Activated CD8-positive, alpha-beta memory T cell treated with anti-CD3 and anti-CD28 coated beads, Interleukin-2, amount 10 ng/mL, durations not matched to agents 7 days and 5 days (primary cell): ENCODE measurements at places on chromosomes 13 and 19.

DNA sequence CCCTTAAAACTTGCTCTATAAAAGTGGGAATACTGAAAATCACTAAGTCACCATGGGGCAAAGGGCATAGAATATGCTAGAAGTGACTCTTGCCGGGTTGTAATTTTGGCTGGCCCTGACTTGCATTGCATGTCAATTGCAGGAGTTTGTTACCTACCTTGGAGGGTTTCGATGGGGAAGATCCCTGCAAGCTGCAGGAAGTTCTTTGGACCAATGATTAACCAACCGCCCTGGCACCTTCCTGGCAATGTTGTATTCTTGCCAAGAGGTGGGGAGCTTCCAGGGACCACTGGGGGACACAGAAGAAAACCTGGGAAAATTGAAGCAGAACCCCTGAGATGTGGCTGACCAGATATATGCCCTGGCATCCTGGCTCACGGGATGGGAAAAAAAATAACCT is 235.8 kb downstream of the B3GLCT start:
- DNase-seq: no peak

DNA sequence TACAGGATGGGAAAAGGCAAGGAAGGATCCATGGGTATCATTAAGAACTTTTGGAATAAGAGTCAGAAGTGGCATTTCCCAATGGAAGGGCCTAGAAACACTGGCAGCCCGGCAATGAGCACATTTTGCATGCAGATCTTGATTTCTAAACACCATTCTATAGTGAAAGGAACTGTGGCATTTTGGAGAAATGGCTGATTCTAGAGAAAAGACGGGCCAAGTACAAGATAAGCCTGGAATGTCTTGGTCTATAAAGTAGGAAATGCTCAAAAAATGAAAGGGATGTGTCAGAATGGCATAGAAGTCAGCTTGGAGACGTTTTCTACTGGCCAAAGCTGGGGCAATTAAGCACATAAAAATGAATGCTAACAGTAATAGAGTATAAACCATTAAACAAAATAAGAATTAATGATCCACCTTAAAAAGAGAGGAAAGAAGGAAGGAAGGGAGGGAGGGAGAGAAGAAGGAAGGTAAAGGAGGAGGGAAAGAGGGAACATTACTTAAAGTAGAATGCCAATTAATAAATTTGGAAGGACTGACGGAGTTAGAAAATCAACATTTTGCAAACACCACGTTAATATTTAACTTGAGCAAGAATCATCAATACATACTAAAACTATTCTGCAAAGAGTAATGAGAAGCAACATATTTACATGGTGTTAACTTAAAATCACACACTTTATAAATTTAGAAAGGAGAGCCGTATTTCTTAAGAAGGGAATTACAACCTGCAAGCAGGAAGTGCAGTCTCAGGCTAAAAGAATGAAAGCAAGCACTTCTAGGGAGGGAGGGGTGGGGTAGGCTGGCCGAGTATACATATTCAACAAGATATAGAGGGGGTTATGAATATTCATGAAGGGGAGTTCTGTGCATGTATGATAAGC is 78.9 kb downstream of the ANKRD10 start:
- DNase-seq: no peak

GRCh38 chr19:19304186-19304965 is 15.9 kb downstream of the SUGP1 start:
- DNase-seq: no peak

- no peak for DNase-seq
Measured at GRCh38 chr13:98275681-98276171, 98.7 kb upstream of the RNF113B start.

GRCh38 chr13:78620936-78621470 is 17.7 kb upstream of the POU4F1 start:
- DNase-seq: no peak

- DNase-seq: no peak
Measured at GRCh38 chr13:76783798-76784197, 102.4 kb downstream of the KCTD12 start.

DNA sequence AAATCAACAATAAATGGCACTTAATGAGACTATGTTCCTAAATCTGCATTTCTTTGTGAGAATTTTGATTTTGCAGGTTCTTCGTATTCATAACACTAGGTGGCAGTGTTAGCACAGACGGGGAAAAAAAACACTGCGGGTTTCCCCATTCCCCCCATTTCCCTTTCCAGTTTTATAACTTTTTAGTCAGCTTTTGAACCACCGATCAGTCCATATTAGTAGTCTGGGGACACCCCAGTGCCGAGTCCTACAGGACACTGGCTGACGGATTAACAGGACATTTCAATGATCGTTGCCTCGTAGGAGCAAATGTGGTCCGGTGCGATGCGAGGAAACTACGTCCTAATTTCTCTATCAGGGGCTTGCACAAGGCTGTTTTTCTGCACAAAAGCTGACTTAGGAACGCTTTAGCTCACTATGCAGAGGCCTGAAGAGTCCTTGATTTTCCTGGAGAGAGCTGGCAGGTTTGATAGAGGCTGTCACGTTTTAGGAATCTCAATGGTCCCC is 234.3 kb downstream of the LMO7 start:
- no peak for DNase-seq

GRCh38 chr19:21398851-21399250 is 1.9 kb downstream of the ZNF493 start:
- no peak for DNase-seq

- DNase-seq: no peak
Measured at GRCh38 chr19:3509566-3509989, 3.5 kb downstream of the FZR1 start.

GRCh38 chr19:55585658-55586339 is 5.2 kb upstream of the ZNF579 start:
- no peak for DNase-seq

DNA sequence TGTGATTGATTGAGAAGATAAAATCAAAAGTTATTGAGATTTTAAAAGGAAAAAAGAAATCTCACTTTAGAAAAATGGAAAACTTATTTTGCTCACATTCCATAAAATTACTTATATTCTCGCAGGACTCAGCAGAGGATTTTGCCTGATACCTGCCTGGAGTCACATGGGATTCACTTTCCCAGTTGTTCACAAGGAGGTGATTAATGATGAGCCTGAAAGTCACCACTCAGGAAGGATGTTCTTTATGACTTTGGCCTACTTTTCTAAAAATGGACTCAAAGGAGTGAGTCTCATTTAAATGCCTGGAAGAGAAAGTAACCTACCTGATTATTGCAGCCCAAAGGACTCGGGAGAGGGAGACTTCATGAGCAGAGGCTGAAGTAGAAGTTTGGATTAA is 34.5 kb upstream of the FAM216B start:
- no peak for DNase-seq

DNA sequence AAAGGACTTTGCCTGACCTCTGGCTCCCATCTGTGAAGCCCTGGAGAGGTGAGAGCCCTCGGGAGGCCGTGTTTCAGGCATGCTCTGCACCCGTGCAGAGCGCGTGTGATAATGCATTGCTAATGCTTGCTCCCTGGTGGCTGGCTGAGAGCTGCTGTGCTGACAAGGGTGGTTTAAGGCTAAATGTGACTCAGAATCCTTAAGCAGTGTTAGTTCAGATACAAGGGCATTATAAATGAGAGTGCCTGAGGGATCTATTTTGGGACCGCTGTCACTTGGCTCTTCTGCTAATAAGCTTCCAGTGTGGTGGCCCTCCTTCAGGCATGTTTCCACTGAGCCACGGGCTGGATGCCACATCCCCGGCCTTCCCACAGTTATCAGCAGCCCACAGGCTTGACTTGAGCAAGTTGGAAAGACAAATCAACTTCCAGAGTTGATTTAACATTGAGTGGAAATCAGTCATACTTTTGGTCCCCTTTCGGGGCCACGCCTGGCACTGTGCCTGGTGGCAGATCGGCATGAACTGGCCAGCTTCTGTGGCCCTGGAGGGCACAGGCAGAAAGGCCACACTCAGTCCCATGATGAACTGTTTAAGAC is 17.0 kb downstream of the ALOX5AP start:
- no peak for DNase-seq

- DNase-seq: no peak
Measured at GRCh38 chr13:43307921-43308433, 284.6 kb downstream of the DNAJC15 start.

- no peak for DNase-seq
Measured at GRCh38 chr13:76014406-76015318, 378.5 kb downstream of the LMO7 start.

- peak; percentile 59 for DNase-seq
Measured at GRCh38 chr19:32647361-32647760, 27.6 kb downstream of the ANKRD27 start.

DNA sequence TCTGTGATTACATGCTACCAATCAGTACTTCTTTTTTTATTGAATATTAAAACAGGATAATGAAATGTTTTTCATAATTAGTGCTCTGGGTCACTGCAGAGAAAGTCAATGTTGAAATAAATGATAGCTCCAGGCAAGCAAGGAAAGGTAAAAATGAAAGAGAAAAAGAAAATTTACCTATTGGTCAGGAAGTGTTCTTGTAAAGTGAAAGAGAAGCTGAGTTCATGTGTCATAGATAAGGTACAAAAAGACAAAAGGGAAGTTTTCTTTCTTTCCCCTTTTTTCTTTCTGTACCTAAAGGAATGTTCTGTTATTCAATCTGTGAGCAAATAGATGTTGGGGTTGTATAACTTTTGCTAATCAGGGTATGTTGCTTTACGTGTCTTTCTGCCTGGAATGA is 197.0 kb downstream of the PCDH9 start:
- DNase-seq: no peak

DNA sequence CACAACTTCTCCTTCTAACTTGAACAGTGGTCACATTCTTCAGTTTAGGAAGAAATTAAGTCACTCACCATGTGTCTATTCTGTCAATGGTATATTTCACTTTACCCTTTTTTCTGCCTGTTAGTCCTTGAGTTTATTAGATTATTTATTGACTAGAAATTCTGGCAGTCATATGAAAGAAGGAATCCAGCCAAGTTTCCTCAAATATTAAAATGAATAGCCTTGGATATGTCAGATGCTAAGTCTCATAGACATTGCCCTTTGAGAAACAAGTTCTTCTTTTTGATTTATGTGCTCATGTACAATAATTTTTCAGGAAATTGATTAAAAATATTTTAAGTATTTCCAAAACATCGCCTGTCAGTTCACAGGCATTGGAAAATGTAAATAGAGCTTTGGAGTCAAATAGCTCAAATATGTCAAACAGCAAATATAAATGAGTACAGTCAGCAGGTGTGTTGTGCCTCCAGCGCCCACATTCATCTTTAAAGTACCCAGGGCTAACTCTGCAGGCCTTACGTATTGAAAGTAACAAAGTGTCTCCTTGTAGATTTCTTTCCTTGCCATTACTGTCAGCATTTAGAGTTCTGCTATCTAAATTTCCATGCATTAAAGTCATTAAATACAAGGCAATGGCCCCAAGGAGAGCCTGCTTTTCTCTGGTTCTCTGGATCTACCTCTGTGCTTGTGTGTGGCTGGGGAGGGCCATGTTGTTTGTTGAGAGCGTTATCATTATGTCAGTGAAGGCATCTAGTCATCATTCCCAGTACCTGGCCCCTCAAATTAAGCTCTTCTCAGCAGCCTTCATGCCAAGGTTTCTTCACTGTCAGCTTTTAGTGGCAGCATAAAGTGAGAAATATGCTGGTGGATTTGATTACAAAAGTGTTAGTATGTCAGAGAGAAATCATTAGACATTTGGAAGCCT is 76.3 kb upstream of the TRPC4 start:
- no peak for DNase-seq

- no peak for DNase-seq
Measured at GRCh38 chr13:109819874-109820273, 33.5 kb upstream of the IRS2 start.

GRCh38 chr19:31310432-31311133 is 38.7 kb downstream of the TSHZ3 start:
- no peak for DNase-seq

DNA sequence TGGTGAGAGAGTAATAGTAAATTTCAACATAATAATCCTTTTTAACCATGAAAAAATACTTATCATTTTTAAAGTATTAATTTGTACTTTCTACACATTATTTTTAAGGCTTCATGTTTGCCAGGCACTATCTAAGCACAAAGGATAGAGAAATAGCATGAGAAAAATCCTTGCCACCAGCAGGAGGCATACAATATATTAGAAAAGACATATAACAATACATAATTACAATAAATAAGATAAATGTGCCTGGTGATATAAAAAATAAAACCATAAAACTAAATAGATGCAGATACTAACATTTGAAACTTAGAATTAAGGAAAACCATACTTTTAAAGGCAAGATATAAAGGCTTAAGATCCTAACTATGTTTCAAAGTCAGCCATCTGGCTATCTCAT is 1256.4 kb downstream of the DIAPH3 start:
- DNase-seq: no peak

GRCh38 chr19:1756705-1757465 is 3.6 kb downstream of the ONECUT3 start:
- no peak for DNase-seq

DNA sequence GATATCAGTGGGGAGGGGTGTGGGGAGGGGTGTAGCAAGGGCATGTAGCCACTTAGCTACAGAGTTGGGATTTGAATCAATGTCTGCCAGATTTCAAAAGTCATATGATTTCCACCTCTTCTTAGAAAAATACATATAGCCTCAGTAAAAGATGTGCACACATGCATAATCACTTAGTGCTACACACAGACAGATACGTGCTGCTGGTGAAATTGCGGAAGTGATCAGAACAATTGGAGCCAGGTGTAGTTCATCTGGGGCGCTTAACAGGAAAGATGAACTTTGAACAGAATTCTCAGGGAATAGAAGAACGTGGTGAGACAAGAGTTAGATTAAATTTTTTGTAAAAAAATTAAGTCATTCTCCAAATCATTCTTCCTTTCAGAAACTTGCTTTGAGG is 333.1 kb downstream of the KCNRG start:
- no peak for DNase-seq
